Fibroblast of mammary gland (primary cell): ENCODE measurements at places on chromosomes 12 and 14.

DNA sequence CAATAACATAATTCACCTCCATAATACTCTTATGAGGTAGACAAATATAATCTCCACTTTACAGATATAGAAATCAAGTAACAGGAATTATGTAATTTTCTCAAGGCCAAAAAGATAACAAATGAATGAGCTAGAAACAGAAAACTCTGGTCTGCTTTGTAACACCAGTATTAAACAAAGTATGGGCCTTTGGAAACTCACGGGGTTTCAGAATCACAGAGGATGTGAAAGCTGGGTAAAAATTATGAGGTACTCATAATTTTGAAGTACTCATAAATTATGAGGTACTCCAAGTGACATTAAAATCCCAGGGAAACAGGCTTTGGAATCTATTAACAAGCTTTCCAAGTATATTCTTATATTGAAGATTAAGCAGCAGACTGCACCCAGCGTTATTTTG lies 140.2 kb downstream of the MED13L start:
- DNase-seq, result no peak

DNA sequence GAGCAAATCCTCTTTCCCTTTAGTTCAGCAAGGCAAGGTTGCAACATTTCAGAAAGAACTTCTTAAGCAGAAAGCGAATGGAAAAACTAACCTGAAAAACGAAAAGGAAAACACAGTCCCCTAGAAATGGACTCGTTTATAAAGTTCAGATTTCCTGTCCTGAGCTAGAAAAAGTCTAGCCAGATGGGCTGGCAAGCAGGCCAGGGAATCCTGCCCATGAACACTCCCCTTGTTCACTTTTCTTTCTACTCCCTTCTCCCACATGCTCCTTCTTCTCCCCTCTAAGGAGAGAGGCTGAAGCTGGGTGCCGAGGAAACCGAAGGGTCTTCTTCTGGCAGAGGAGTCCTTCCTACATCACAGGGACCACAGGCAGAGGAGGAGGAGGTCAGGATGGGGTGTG lies 27.1 kb downstream of the LTBP2 start:
- DNase-seq, result no peak

DNA sequence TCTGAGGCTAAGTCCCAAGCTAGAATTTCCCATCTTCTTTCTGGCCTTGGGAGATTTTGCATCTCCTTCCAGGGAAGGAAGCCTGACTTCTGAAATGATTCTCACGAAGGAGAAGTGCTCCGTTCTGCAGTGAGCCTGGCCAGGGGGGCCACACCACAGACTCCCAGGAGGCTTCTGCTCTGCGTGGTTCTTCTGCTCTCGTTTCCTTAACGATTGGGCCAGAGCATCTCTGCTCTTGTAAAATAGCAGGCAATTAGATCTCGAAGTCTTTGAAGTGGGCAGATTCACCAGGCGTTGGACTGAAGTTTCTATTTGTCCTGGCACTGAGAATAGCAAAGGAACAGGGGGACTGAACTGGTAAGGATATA lies 6.7 kb upstream of the BATF start:
- peak; percentile 58 for DNase-seq

- no peak for DNase-seq
Observed at GRCh38 chr14:45261209-45261608, 8.2 kb upstream of the MIS18BP1 start.

DNA sequence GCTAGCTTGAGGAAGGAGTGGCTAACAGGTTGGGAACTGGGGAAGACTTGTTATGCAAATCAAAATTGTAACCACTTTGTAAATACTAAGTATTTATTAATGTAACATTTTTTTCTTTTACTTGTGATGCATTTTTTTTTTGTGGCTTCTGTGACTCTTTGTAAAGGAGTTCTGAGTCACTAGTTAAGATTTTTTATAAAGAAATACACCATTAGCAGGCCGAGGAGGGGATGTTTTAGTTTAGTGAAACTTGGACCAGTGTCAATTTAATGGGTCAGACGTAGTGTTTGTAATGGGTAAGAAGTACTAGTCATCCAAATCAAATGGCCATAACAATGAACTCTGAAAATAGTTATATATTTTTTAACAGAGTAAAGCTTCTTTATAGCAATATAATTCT lies 43.1 kb downstream of the AKAP6 start:
- DNase-seq, result peak; percentile 99

DNA sequence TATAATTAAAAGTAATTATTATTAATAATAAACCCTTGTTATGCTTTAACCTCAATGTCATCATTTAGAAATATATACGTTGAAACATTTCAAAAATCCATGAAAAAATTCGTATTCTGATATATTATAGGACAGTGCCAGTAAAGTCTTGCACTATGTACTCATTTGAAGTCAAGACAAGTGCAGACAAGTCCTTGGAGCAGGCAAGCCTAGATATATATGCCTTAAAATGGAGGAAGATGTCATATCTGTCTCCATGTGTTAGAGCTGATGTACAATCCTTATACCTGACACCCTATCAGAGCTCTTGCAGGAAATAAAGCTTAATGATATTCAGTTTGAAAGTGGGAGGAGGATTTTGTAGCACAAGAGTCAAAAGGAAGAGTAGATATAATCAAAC lies 310.4 kb downstream of the KCNH5 start:
- no peak for DNase-seq

- DNase-seq, result peak; percentile 62
Observed at GRCh38 chr12:104604995-104605675, 148.4 kb downstream of the CHST11 start.

DNA sequence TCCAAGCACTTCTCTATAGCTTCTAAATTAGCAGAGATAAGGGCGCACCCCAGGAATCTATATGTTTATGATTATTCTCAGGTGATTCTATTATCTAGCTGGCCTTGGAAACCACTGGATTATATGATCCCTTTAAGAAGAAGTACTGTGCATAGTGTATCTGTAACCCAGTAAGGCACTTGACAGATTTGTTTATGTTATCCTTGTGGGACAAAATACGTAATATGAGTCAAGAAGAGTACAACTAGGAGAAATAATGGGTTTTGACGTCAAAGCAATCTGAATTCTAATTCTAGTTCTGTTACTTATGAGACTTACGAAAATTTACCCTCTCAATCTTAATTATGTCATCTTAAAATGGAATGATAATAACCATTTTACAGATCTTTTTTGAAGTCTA lies 259.6 kb upstream of the NAV3 start:
- no peak for DNase-seq

GRCh38 chr14:94805680-94806288 lies 35.9 kb upstream of the GSC start:
- peak; percentile 5 for DNase-seq
